Hematopoietic multipotent progenitor cell treated with erythropoietin and hydrocortisone succinate and interleukin-3 and kit ligand, for 15 days (in vitro differentiated cells): ENCODE measurements at places on chromosomes 11 and 22.
A peak's percentile ranks its signal among the peaks of the same experiment; 100 is the strongest.

GRCh38 chr11:78239781-78240180 lies 51.1 kb downstream of the USP35 start:
- no peak for DNase-seq

GRCh38 chr22:24091551-24092420 lies 80.7 kb downstream of the CABIN1 start:
- DNase-seq: peak; percentile 66

DNA sequence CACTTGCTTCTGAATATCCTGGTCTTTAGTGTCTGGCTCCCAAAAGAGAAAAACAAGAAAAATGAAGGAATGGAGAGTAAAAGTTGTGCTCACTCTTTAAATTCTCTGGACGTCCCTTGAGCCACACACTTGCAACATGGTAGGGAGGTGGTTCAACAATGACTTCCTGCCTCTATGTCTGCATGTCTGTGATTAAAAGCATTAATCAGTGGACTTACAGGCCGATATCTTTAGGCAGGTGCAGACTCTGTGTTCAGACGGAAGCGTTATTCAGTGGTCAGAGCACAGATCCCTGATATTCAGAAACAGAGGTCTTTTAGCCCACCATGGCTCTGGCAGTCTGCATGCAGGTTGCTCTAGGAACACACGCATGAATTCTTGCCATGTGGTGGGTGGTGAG lies 1920.0 kb upstream of the RAG2 start:
- DNase-seq: no peak

GRCh38 chr11:112156153-112156955 lies 7.5 kb downstream of the IL18 start:
- DNase-seq: no peak

DNA sequence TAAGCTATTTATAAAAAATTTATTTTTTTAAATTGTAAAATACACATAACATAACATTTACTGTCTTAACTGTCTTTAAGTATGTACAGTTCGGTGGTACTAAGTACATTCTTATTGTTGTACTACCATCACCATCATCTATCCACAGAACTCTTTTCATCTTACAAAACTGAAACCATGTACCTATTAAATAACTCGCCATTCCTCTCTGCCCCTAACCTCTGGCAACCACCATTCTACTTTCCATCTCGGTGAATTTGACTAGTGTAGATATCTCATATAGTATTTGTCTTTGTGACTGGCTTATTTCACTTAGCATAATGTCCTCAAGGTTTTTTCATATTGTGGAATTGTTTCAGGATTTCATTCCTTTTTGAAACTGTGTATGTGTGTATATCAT lies 22.6 kb downstream of the USP47 start:
- DNase-seq: no peak

DNA sequence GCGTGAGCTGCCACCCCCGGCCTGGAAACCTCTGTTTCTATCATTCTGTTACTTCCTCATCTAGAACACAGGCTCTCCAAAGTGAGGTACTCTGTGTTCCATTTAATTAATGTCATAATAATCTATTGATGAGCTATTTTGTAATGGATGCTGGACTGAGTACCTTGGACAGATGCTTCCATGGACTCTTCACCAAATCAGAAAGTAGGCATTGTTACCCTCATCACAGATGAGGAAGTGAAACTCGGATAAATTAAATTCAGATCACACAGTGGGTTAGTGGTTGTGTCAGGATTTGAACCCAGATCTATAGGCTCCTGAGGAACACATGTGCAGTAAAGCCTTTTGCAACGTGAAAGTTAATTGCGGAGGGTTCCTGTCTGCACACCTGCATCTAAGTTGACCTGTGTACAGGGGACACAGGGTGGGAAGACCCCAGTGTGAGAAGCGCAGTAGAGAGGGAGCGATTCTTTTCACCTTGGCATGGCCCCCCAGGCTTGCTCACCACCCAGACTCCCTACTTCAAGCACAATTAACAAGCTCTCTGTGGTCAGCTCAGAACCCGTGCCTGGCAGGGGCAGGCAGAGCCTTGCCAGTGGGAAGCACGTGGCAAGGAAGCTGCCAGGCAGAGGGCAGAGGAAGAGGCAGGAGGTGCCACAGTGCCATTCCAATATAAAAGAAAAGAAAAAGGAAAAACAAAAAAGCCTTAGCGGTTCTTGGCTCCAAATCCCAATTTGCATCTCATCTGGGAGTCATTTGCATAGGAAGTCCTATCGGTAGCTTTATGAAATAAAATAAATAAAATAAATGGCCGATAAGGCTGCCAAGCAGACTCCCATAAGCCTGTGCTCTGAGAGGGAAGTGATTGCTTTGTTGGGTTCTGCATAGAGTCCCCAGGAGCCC lies 239.3 kb downstream of the GRIK4 start:
- no peak for DNase-seq

DNA sequence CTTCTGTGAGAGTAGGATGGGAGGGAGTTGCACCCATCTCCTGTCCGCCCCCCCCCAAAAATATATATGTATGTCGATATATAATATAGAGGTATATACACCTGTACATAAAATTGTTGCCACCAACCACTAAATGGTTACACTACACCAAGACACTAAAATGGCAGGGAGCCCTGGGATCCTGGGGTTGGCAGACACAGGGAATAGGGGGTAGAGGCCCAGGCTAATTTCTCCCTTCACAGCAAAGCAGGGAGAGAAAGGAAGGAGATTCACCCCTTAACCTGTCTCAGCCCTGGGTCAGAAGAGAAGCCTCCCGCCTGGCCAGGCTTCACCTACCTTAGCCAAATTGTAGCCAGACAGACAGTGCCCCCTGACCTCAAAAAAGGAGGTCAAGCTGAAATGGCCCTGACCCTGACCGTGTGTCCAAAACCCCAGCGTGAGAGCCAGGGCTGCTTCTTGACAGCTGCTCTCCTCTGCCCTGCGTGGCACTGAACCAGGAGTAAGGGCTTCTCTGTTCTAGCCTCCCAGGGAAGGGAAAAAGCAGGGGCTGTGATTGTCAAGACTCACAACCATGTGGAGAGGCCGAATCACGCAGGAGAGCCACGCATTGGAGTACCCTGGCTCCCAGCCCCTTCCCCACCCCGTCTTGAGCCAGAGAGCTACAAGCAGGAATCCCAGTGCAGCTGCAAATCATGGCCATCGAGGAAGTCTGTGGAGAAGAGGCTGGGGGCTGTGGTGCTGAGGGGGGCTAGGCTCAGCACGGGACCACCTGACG lies 40.5 kb downstream of the SGSM3 start:
- no peak for DNase-seq

- no peak for DNase-seq
These were observed 30.1 kb upstream of the CAT start for GRCh38 chr11:34408580-34409172.

- no peak for DNase-seq
These were observed 13.1 kb upstream of the LYVE1 start for GRCh38 chr11:10581481-10582019.

GRCh38 chr11:83037877-83038276 lies 33.8 kb downstream of the RAB30 start:
- DNase-seq: no peak

DNA sequence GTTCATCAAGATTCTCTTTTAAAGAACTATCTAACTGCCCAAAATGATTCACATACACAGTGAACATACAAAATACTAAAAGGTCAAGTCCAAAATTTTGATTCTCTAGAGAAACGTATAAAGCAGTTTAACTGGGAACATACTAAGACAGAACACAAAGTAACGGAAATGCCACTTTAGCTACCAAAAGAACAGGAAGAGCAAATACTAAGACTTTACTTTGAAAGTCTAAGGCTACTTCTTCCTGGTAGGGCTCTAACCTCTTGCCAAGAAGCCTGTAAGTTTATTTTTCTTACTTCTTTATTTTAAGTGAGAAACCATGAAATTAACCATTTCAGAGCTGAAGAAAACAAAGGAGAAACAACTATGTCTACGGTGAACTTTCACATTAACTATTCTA lies 6.2 kb downstream of the PICALM start:
- no peak for DNase-seq

DNA sequence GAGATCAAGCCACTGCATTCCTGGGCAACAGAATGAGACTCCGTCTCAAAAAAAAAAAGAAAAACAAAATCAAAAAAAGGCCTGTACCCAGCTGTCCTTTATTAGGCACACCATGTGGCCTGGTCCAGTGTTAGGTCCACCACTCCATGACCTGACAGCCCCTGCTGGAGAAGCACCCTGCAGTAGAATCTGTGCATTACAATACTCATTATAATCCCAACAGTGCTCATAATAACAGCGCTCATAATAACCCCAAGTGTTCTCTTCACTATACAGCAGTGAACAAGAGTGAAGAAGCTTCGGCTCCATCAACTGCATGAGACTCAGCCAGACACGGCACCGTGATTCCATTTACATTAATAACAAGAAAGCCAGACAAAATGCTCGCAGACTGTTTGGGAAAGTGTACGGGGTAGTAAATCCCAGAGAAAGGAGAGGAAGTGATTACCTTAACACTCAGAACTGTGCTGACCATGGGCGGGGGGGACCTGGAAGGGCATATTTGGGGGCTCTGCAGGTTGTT lies 8.9 kb upstream of the EHD1 start:
- DNase-seq: no peak

GRCh38 chr22:50531962-50532674 lies 2.3 kb upstream of the TYMP start:
- no peak for DNase-seq

DNA sequence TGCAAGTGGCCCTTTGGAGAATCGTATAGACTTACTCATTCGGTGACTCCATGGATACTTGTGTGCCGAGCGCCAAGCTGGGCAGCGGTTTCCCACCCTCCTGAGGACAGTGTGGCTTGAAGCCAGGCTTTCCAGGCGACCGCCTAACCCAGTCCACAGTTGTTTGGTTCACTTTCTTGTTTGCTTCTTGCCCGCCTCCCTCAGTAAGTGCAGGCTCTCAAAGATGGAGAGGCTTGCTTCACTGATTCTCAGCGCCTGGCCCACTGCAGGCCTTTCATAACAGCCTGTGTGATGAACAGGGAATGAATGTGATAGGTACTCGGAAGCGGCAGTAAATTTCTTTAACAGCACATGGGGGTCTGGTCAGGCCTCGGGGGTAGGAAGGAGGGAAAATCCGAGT lies 11.2 kb upstream of the MDK start:
- no peak for DNase-seq

GRCh38 chr11:86151174-86152005 lies 82.5 kb upstream of the PICALM start:
- peak; percentile 93 for DNase-seq

- DNase-seq: no peak
These were observed 27.3 kb upstream of the TMEM41B start for GRCh38 chr11:9341638-9342178.

DNA sequence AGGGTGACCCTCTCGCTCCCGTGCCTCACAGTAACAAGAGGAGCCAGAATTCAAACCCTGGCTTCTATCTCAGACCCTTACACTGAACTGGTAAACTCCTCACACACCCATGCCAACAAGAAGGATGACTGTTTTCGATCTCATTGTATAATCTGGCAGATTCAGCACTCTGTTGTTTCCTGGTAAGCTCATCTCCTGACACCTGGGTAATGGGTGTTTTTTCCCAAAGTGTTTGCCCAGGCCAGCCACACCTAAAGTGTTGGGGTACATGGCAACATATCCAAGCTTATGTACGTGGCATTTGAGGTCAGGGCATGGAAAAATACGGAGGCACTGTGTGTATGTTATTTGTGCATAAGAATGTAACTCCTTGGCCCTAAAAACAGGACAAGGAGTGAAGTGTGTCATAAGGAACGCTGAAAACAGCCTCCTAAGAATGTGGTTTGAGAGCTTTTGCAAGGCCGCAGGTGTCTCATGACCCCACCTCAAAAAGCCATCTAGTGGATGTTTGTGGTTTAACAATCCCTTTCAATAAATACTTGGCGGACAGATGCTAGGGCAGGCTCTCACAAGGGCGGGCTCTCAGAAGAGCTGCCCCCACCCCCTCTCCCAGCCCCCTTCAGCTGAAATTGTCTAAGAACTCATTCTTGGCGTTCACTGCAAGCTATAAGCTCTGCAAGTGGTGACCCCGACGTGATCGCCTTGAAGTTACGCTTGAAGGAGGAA lies at the start of gene MS4A15:
MS4A15 (plus strand) TSS at position 561 of the 726 bp plus-strand sequence. CDS start 6,867 bp downstream, outside the sequence.
- no peak for DNase-seq

DNA sequence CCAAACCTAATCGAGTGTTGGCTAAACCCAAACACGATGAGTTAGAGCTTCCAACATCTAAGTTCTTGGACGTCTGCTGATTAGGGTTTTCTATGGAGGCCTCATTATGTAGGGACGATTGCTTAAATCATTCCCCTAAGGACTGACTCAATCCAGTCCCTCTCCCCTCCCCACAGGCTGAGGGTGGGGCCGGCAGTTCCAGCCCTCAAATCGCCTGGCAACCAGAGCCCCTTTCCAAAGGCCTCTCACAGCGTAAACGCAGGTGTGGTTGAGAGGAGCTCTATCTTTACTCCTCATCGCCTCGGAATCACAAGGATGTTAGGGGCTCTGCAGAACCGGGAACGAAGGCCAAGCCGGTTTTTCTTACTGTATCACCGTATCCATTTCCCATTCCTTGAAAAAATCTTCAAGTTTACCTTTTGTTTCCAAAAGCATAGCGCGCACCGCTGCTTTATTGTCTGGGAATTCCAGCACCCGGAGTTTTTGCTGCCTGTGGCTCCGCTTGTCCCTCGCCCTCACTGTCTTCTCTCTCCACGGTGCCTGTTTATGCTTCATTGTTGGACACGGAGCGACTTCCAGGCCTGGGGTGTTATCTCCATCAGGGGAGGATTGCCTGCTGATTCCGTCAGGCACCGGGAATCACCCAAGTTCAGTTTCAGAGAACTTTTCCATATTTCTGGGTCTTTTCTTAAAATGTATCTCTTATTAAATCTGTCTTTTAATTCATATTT lies 13.8 kb upstream of the IFITM3 start:
- DNase-seq: no peak

- DNase-seq: no peak
These were observed 25.3 kb upstream of the POLA2 start for GRCh38 chr11:65236194-65237059.

DNA sequence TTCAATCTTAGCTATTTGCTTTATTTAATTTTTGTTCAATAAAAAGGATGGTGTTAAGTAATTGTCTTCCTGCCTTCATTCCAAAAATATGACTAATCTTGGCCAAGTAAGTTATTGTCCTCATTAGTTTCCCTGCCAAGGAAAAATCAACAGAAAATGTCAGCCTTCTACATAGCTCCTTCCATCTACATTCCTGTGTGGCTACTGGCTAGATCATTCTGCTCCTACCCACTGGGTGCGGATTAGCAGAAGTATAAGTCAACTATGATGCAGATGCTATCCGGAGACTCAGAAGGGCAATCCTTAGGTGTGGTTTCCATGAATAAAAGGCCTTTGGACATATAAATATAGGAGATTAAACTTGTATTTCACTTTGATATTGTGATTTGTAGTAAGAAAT lies 154.4 kb downstream of the SBF2 start:
- DNase-seq: no peak

- DNase-seq: no peak
These were observed 124.9 kb downstream of the MN1 start for GRCh38 chr22:27676545-27677213.

GRCh38 chr11:103883856-103884255 lies 152.6 kb upstream of the DDI1 start:
- DNase-seq: no peak

GRCh38 chr11:17526326-17526725 lies 17.9 kb downstream of the USH1C start:
- DNase-seq: no peak
